ENCODE measurements at places on chromosomes 7 and 10. TPM values are rescaled to one million over a fixed set of nuclear protein-coding genes. Genes with fewer than 3 reads are reported as not detected.
A peak's percentile ranks its signal among the peaks of the same experiment; 100 is the strongest.

Gene DOCK4
- 3.5 TPM for total RNA-seq

Gene STEAP1B
- total RNA-seq: not detected

GRCh38 chr10:22317076-22317370, 835 bp downstream of the COMMD3 start:
- no peak for DNase-seq

DNA sequence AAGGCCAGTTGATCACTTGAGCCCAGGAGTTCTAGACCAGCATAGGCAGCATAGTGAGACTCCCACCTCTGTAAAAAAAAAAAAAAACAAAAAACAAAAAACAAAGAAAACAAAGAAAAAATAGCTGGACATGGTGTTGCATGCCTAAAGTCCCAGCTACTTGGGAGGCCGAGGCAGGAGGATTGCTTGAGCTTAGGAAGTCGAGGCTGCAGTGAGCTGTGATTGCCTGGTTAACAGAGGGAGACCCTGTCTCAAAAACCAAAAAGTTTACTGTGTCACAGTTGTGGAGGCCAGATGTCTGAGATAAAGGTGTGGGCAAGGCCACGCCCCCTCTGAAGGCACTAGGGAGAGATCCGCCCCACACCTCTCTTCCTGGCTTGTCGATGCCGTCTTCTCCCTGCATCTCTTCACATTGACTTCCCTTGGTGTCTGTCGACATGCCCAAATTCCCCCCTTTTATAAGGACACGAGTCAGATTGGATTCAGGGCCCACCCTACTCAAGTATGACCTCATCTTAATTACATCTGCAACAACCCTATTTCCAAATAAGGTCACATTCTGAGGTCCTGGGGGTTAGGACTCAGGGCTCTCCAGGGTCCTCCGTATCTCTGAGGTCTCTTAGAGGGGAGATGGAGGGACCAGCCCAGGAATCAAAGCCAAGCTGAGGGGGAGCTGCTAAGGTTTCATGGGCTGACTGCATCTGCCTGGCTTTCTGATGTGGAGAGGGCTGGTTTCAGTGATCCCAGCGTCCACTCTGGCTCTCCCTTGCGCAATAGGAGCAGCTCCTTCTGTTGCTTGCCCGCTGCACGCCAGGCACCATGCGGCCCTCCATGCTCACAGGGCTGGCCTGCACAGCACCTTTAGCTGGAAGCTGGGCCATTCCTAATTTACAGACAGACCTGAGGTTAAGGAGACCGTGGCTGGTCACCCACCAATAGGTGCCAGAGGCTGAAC, 23.1 kb downstream of the AGAP3 start:
- DNase-seq: no peak

- no peak for DNase-seq
Observed at GRCh38 chr7:5296015-5296610, 13.4 kb downstream of the SLC29A4 start.

- DNase-seq: no peak
Observed at GRCh38 chr7:147803606-147804005, 787.0 kb upstream of the C7orf33 start.

DNA sequence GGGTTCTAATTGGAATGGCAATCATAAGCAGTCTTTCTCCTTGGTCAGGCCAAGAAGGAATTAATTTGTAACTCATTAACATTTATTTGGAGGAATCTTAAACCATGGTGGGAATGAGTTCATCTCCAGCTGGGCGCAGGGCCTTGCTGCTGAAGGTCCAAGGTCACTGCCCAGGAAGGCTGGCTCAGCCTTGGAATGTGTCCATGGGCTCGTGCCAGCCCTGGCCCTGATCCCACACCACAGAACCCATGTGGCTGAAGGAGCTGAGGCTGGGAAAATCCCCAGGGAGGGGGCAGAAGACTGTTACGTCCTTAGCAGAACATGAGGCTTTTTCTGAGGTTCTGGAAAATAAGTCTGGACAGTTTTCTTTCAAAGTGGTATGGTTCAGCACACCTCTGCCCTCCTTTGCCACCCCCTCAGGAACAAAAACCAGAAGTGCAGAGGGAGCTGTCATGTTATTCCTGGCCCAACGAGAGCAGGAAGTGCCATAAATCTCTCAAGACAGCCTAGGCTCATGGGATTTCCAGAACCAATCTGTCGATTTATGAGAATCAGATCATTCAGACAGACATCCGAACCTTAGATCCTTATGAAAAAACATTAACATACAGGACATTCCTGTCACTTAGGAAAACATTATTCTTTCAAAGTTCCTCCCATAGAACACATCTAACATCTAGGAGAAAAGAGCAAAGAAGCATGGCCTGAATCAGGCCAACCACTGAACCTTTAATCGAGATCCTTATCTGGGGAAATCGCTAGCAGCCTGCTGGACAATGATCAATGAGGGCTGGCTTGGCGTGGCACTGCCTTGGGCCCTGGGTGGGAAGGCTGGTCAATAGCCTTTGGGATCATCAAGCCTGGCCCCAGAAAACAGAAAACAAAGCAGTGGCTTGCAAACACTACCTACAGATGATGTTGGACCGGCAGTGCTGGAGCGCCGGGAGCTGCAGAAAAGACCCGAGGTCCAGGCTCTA, 134.3 kb downstream of the TAX1BP1 start:
- peak; percentile 96 for DNase-seq

Measured in Caki2 (cell line).